ENCODE measurements at places on chromosomes 12 and 14. TPM values are rescaled to one million over a fixed set of nuclear protein-coding genes. Genes with fewer than 3 reads are reported as not detected.

DNA sequence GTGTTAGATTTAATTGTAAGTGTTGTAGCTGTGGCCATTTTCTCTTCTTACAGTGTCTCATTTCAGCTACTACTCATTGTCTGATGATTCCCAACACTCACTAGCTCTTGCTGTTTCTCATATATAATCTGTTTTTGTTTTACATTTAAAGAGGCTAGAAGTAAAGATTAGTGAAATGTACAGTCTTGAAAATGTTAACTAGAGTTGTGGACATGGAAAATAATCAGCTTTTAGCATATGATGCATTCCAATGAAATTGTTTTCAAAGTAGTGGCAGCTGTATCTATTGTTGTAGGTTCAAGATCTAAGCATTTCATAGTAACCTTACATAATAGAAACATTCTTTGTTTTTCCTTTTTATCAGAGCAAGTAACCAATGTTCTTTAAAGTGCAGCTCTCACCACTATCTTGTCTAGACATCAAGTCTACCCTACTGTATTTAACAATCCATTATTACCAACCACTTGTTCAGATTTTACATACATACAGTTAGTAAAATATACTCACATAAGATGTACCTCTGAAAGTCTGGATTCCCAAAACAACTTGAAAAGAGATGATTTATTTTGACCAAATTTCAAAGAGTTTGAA lies 76.9 kb downstream of the PPHLN1 start:
- DNase-seq = no peak

SPTB gene
- total RNA-seq = under 0.01 TPM

DNA sequence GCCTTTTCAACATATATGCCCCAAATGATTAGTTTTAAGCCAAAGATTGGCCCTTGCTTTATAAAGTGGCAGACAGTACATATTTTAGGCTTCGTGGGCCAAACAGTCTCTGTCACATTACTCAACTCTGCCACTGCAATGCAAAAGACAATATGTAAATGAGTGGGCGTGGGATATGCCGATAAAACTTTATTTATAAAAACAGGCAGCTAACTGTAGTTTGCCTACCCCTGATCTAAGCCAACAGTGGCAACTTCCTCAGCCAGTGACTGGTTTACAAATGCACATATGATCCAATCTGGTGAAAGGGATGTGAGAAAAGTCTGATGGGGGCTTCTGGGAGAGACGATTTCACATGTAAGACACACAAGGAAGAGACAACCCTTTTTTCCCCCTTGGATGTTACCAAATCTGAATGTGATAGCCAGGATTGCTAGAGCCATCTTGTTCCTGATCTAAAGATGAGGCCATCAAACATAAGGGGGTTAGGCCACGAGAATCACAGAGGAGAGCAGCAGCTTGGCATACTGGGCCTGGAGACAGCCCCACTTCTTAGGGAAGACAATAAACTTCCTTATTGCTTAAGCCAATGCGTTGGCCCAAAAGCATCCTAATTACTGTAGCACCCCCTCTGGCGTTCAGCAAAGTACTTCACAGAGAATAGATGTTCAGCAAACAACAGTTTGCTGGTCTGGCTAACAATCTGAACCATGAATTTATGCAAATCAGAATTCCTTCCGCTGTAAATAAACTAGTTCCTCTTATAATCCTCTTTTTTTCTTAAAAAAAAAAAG lies 75.2 kb upstream of the TMCC3 start:
- DNase-seq = peak; percentile 63

DNA sequence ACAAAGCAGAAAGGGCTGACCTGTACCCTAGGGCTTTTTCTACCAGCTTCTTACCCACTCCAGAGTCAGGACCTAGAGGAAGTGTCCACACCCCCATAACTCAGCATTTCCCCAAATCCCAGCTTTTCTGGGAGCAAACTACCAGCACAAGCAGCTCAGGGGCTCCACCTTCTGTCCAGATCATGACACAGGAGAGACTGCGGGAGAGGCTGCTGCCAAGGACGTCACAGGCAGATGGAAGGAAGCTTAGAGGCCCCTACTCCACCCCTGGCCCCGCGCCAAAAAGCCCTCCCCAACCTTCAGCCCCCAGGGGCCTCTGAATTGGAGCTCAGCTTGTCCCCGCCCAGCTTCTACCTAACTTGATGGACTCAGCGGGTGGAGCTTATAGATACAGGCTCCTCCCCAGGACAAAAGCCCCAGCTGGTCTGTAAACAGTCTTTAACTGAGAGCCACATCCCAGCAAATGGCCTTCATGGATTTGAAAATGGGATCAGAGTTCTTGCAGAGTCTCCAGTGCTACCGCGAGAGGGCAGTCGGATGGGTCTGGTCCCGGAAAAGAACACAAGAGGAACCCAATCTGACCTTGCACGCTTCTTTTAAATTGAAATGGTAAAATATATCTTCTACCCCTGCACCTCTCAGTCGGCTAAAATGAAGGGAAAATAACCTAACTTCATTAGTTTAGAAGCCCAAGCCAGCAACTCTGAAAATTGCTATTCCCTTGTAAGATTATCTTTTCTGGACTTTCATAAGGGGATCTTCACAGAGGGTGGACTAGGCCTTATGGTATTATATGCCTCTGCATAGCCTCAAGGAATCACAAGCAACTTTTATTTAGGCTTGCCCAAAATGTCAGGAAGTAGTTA lies 6.8 kb upstream of the BAZ2A start:
- DNase-seq = peak; percentile 99

DIO2 gene
- 3.3 TPM for total RNA-seq

DNA sequence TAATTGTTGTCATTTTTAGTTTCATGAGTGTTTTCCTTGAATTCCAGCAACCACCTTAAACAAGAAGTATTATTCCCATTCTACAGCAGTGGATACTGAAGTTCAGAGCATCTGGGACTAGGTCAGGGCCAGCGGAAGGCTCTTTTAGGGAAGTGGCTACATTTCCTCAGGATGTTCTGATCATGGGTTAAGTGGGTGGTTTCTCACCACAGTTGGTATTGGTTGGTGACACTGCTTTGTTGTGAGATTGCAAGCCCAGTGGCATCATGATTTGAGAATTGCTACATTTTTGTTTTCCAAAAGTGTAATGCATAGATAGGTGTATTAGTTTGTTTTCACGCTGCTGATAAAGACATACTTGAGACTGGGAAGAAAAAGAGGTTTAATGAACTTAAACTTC lies 47.1 kb downstream of the SYNE2 start:
- DNase-seq = no peak

INHBC gene
- not detected for total RNA-seq

GLI1 gene
- total RNA-seq = 2.0 TPM

PRH2 gene
- total RNA-seq = not detected

KLHL42 gene
- 25.3 TPM for total RNA-seq

DNA sequence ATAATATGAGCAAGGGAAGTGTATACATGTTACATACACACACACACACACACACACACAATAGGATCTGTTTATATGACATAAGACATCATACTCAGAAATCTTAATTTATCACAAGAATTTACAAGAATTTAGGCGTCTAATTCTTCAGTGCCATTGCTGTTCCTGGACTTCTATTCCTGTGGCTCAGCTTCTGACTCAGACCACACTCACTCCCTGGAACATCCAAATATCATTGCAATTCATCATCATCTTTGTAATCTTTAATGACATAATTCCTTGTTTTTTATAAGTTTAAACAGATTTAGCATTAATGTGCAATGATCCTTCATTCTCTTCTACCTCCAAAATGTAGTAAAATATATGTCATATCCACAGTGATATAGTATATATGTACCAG lies 544.2 kb downstream of the FOXG1 start:
- DNase-seq = peak; percentile 86

- peak; percentile 73 for DNase-seq
Measured at GRCh38 chr12:87813476-87814234, 215.5 kb downstream of the C12orf50 start.

MAP3K12 gene
- total RNA-seq = 37.8 TPM

GRCh38 chr14:93024493-93024892 lies 91.2 kb downstream of the ITPK1 start:
- no peak for DNase-seq

GRCh38 chr12:51752234-51752889 lies 96.2 kb downstream of the FIGNL2 start:
- peak; percentile 76 for DNase-seq

Data from fibroblast of lung (primary cell).